ENCODE measurements at places on chromosomes 6 and 20.

DNA sequence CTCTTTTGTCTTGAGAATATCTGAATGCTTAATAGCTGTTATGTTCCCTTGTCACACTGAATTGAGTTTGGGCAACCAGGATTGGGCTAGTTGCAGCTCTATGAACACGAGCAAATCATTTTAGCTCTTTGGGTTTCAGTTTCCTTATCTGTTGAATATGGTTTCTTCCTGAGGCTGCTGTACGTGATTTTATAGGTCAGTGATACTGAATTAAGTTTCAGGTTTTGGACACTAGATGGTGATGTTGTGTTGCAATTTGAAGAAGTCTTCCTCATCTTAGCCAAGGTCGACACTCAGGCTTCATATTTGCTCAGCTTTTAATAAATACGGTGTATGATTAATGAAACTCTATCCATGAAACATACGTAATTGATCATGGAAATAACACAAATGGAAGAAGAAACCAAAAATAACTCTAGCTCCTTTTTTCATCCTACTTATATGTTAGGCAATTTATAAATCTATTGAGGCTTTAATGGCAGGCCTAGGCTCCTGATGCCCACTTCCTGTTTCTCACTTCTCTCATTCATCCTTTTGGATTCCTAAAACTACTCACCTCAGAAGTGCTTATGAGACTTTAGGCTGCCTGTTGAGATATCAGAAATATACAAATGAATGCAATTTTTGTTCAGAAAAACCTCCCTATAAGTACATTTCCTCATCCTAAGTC is 354.1 kb upstream of the MAP3K7 start:
- DNase-seq = peak; percentile 43

GRCh38 chr20:41030061-41030460 is 1.4 kb downstream of the TOP1 start:
- DNase-seq = no peak

DNA sequence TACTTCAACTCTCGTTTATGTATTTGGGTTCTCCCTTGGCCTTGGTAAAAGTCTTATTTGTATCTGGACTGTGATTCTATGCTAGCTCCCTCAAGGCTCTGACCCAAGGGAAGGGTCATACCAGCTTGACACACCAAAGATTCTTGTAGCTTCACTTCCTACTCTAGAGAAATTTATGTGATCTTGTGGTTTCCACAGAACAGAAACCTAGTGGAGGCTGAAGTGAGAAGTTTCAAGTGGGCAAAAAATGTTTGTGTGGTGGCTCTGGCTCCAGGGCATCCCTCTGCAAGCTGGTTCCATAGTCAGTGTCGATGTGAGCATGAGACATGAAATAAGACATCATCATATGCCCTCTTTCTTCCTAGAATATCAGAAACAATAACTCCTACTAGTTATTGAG is 48.1 kb upstream of the TNFRSF21 start:
- DNase-seq = no peak

GRCh38 chr20:50815162-50815989 is 20.5 kb downstream of the BCAS4 start:
- no peak for DNase-seq

- DNase-seq = no peak
Measured at GRCh38 chr20:21017528-21018085, 88.6 kb downstream of the LINC00237 start.

GRCh38 chr6:715709-716491 is 23.0 kb upstream of the EXOC2 start:
- DNase-seq = no peak

DNA sequence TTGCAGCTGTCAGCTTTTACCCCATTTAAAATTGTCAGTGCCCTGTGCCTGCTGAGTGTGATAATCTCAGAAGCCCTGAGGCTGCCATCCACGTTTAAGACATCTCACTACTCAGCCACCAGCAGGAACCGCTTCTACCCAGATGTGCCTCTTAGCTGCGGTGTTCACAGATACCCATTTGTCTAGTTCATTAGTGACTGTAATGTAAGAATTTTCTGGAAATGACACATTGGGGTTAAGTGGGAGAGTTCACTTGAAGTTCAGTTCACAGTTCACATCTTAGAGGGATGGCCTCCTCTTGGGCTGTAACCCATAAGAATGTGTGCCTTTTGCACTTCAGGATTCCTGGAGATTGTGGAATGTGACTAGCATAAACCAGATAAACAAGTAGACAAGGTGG is 477.7 kb downstream of the BTBD3 start:
- DNase-seq = no peak

Measured in HCT116 (cell line).